ENCODE measurements at places on chromosomes 7 and 10. TPM values are rescaled to one million over a fixed set of nuclear protein-coding genes. Genes with fewer than 3 reads are reported as not detected.
A peak's percentile ranks its signal among the peaks of the same experiment; 100 is the strongest.

DNA sequence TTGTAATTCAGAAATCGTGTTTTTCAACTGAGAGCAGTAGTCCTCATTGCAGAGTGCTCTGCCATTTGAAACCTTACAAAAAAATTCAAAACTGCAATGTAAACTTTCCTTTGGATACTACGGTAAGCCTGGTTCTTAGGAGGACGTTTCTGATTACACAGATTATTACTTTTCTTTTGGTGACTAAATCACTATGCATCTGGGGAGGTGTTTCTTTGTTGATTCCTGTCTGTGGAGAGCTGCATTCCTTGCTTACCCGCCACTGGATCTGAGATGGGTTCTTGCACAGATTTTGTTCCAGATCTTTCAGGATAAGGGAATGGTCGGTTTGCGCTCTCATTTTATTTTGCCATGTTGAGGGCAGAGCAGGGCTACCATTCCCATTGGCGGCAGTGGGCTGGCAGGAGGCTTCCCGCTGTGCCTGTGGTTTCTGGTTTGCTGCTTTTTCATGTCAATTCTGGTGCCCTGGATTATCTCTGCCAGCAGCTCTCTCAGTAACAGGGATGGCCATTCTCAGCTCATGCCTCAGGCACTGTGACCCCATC lies 485.1 kb downstream of the GLRX3 start:
- DNase-seq: no peak

GRCh38 chr10:97796651-97797050 lies 24.9 kb upstream of the SFRP5 start:
- DNase-seq: no peak

- no peak for DNase-seq
Measured at GRCh38 chr7:18283045-18283444, 212.5 kb upstream of the HDAC9 start.

GRCh38 chr10:50349554-50349953 lies 98.2 kb upstream of the ASAH2 start:
- DNase-seq: no peak

DNA sequence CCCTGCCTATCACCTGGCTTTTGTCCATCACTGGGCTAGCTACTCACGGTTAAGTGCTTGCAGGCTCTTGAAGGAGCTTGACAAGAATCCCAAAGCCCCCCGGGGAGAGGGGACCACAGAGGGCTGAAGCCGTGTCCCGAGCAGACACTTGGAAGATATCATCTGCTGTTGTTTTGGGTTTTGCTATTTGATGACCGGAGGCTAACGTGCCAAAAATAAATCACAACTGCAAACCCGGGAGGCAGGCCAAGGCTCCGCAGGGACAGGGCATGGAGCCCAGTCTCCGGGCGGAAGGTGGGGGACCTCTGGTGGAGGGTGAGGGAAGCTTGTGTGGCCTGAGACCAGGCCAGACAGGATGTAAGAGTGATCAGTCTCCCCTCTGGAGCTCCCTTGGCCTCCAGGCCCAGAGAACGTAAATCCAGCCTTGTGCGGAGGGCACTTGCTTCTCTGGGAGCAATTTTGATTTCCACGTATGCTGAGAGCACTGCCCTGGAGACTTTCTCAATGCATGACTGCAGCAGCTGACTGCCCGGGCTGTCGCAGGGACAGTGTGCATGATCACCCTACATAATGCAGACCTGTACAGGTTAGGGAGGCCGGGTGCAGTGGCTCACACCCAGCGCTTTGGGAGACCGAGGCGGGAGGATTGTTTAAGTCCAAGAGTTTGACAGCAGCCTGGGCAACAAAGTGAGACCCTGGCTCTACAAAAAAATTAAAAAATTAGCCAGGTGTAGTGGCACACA lies at the start of gene PHKG1:
PHKG1 (minus strand) TSS at position 164 of the 743 bp plus-strand sequence. CDS start 4,011 bp downstream, outside the sequence.
- peak; percentile 41 for DNase-seq

DNA sequence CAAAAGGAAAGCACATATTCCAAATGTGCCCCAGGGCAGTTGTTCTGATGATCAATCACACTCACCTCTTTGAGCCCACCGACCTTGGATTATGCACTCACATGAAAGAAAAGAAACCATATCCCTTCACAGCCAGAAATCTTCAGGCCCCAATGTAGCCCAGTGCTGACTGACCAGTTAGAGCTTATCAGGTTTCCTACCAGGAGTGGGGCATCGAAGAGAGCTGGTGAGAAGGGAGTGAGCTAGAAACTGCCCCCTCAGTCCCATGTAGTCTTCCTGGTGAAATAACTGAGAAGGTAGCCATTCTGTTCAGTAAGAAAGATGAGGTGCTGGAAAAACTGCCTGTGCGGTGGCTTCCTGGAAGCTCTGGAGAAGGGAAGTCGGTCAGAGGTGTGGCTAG lies 32.2 kb downstream of the NRCAM start:
- DNase-seq: no peak

GRCh38 chr10:15252396-15252795 lies 83.9 kb upstream of the NMT2 start:
- no peak for DNase-seq

GRCh38 chr7:36205803-36206202 lies 52.7 kb downstream of the EEPD1 start:
- no peak for DNase-seq

SPDYE3 gene
- total RNA-seq: not detected

SP4 gene
- total RNA-seq: 7.4 TPM

MICU1 gene
- total RNA-seq: 37.4 TPM

CPA2 gene
- total RNA-seq: 0.41 TPM

TRIM50 gene
- total RNA-seq: 1.5 TPM
